Endothelial cell of coronary artery (primary cell): ENCODE measurements at places on chromosomes 7 and 10. TPM values are rescaled to one million over a fixed set of nuclear protein-coding genes. Genes with fewer than 3 reads are reported as not detected.

Gene C10orf62
- not detected in 2 replicates for total RNA-seq

Gene ADCY1
- 0.19 and 0.54 TPM in 2 replicates for total RNA-seq

Gene ODAD2
- 0.36 and 1.0 TPM in 2 replicates for total RNA-seq

Gene LRRC61
- 0.19 TPM in 1 of 2 replicates, not detected in the other for total RNA-seq

Gene SNX10
- 0.19 and 0.54 TPM in 2 replicates for total RNA-seq

Gene CFAP46
- total RNA-seq, result 1.1 and 2.3 TPM in 2 replicates

Gene TRDMT1
- 4.3 and 7.4 TPM in 2 replicates for total RNA-seq
